ENCODE measurements at places on chromosomes 13 and 19.
A peak's percentile ranks its signal among the peaks of the same experiment; 100 is the strongest.

- no peak for DNase-seq
Measured at GRCh38 chr19:45805719-45806118, 9.4 kb downstream of the RSPH6A start.

DNA sequence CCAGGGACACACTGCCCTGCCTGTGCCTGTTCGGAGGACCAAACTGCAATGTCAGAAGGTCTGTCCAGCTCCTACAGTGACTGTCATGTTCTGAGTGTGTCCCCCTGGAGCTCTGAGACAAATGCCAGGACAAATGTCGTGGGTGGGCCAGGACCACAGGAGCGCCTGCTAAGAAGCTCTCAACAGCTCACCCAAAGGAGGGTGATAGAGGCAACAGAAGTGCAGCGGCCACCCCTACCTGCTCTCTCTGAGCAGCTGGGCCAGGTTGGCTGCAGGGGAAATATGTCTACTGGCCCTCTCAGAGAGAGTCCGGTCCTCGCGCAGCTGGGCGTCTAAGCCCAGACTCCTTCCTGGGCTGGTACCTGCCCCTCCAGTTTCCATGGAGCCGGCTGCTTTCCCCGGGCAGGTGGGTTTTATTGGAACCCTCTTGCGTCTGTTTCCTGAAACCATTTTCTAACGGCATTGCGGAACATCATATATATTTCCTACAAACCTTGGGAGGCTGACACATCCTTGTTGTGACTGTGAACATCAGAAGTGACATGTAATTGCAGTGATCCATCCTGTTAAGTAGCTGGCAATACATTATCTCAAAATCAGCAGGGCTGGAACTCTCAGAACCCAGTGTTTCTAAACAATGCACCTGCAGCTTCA, 78.1 kb downstream of the CHST8 start:
- DNase-seq, result no peak

DNA sequence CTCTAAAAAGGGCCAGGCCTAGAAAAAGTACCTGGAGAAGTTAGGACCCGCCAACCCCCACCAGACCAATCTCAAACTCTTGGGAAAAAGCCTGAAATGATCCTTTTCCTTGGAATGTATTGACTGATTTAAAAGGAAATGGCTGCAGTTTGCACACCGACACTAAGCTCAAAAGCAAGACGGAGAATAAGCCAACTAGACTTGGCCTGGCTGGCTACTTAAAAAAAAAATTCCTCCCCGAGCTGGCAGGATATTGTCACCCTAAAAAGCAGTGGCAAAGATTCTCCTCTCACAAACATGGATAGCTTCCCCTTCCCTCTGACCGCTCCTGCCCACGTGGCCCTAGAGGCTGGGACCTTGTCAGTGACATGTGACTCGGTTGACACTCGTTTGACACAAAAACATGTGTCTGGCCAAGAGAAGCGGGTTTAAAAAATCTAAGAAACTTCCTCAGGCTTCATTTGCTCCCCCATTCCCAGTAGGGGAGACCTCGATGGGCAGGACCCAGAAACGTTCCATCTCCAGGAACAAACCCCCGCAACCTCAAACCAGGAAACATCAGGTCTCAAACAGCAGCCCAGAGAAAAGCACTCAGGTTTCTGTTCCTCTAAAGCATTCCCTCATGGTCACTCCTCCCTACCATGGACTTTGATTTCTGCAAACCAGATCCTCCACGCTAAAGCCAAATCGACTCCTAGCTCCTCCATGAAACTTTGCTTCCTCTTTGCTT, 1.3 kb downstream of the RFX1 start:
- peak; percentile 81 for DNase-seq

- peak; percentile 66 for DNase-seq
Measured at GRCh38 chr19:7595466-7596133, at the start of gene CAMSAP3. CAMSAP3 (plus strand) TSS chr19:7595863; CDS start chr19:7596003, 140 bp downstream.

- no peak for DNase-seq
Measured at GRCh38 chr13:70249332-70250064, 141.2 kb upstream of the KLHL1 start.

GRCh38 chr19:9941671-9942070, 5.4 kb upstream of the OLFM2 start:
- DNase-seq, result no peak

GRCh38 chr13:93730780-93731179, 504.2 kb downstream of the GPC6 start:
- DNase-seq, result no peak

DNA sequence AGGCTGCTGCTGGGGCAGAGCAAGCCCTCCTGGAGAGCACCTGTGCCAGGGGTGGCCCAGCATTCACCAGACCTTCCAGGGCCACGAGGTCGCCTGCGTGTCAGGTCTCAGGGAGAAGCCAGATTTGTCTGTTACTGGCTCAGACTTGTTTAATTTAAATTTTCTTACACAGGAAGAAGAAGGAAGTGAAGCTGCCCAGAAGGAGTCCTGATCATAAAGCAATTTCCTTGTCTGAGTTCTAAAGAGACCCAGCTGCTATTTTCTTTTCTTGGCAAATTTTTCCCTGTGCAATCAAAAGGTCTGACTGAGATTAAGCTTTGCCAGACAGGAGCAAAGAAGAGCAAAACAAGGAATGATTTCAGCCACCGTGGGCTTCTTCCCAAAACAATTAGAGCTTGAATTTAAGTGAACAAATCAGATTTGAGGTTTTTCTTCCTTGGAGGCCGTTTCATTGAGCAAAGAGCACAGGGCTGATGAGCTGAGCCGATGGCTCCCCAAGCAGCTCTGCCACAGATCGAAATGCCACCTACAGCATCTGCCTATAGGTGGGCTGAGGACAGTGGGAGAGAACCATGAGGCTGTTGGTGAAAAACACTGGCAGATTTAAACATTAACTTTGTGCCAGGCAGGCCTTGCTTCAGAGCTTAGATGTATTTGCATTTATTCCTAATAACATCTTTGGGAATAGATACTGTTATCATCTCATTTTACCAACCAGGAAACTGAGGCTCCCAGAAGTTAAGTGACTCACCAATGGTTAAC, 40.1 kb downstream of the HSPH1 start:
- no peak for DNase-seq

GRCh38 chr13:44416744-44417143, 43.1 kb downstream of the SERP2 start:
- DNase-seq, result no peak

DNA sequence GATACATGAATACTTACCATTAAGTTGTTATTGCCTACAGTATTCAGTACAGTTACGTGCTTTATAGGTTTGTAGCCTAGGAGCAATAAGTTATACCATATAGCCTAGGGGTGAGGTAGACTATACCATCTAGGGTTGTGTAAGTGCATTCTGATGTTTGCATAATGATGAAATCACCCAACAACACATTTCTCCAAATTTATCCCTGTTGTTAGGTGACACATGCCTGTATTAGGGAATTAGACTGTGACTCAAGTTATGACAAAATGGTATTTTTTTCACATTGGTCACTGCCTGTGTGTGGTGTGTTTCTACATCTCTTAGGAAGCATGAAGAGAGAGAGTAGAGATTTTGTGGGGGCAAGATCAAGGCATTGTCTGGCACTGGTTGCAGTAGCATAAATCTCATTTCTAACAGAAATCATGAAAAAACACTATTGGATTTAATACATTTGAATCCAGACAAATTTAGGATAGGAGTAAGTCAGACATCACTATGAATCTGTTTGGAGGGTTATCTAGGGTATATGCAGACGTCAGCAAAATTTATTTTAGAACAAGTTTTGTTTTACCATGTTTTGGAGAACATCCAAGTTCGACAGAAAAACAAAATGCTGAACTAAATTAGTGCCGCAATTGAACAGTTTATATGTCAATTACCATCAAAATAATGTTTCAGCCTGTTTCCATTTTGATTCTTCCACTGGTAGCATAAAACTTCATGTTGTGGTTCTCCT, 332.1 kb downstream of the LMO7 start:
- no peak for DNase-seq

Data from B cell (primary cell).